ENCODE measurements at places on chromosomes 4 and X.

DNA sequence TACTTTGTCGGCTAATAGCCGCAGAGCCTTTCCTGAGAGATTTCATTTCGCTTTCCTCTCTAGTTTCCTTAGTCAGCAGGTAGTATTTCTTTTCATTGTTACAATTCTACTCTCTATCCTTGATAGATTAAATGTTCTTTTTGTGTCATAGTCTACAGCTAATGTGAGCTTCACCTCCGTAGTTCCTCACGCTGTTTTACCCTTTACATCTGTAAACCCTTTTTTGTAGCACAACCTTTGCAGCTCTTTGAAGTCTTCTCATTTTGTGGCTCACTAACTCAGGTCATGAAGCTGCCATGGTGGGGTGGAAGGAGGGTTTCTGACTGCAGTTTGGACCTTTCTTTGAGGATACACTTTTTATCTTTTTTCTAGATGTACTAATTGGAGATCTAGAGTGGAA lies 1008.8 kb upstream of the PABPC4L start:
- no peak for DNase-seq

DNA sequence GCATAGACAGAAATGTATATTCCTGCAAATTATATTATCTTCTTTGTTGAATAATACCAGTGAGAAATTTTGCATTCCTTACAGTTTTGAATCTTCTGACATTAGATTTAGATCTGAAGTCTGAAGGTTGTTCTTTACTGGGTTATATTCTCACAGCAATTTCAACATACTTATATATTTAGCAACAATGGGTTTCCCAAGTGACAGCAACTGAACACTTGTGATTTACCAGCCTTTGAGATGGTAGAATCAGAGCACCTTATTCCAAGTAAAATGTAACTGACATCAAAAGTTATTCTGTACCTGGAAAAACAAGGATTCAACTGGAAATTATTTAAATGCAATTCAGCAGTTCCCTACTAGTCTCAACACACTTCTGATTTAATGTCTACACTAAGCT lies 66.0 kb downstream of the RELL1 start:
- no peak for DNase-seq

DNA sequence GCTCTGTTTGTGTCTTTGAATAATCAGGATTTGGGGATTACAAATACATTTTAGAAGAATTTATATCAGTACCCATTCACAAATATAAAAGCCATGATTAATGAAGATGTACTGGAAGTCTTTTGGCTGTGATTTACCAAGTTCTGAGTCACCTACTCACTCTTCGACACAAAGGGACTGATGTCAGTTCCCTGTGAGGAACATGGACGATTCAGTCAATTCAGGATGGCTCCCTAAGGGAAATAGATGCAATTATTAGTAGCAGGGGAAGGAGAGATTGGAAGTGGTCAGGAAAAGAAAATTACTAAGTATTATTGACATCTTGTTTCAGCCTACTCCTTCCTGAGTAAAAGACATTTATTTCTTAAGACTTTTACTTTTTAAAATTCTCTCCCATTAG lies 550.7 kb upstream of the SLIT2 start:
- no peak for DNase-seq

DNA sequence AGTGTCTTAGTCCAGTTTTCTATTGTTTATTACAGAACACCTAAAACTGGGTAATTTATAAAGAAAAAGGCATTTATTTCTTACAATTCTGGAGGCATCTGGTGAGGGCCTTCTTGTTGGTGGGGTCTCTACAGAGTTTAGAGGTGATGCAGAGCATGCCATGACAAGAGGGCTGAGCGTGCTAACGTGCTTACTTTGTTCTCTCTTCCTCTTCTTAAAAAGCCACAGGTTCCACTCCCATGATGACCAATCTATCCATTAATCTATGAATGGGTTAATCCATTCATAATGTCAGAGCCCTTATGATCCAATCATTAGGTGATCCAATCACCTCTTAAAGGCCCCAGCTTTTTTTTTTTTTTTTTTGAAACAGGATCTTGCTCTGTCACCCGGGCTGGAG lies 291.5 kb upstream of the GALNTL6 start:
- DNase-seq: no peak

- DNase-seq: no peak
These were observed 14.3 kb upstream of the TDO2 start for GRCh38 chr4:155889031-155889793.

- peak; percentile 43 for DNase-seq
These were observed 52.7 kb downstream of the TMEM131L start for GRCh38 chr4:153518637-153519389.

GRCh38 chr4:163550869-163551267 lies 56.4 kb downstream of the TMA16 start:
- no peak for DNase-seq

DNA sequence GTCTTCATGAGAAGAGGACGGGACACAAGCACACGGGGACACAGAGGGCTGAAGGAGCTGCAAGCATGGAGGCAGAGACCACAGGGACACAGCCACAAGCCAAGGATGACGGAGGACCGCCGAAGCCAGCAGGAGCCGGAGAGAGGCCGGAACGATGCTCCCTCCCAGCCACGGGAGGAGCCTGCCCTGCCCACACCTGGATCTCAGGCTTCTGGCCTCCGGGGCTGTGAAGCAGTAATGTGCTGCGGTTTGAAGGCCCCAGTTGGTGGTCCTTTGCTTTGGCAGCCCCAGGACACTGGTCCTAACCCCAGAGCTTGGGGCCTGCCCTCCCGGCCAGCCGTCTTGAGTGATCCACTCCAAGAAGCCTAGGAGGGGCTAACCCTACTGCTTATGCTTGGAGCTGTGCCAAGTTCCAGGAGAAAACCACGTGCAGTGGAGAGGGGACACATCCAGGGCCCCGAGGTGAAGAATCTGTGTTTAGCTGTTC lies 85.9 kb downstream of the HMX1 start:
- no peak for DNase-seq

DNA sequence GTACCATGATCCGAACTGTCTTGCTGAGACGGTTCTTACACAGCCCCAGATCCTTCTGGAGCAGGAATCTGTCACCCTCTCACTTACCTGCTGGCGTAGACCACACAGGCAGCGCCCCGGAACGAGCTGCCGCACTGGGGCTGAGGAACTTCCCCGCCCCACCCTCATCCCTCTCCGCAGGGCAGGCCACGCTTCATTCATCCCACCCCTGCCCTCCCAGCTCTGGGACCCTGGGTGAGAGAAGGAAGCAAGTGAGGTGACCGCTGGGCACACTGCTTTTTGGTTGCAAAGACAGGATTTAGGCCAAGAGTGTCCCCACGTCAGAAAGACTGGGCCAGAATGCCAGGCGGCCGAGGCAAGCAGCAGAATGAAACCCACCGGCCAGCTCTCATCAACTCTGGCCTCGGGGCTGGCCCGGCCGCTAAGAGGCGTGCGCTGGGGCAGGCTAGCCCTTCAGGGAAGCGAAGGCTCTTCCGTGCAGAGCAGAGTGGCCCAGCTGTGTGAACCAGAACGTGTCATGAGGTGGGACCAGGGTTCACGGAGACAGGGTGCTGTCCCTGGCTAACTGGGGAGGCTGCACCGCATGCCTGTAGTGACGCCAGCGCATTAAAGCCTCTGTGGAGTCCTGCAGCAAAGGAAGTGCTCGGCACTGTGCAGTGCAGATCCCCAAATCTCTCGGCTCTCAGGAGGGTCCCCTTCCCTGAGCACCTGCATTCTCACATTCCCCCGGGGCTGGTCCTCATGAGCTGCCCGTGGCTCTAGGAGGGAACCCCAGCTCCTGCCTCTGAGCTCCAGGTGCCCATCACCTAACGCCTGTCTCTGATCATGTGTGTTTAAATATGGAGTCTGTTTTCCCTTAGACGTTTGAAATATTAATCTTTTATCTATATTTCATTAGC lies 6.4 kb downstream of the LRPAP1 start:
- DNase-seq: no peak

GRCh38 chr4:664713-665231 lies 9.3 kb downstream of the ATP5ME start:
- DNase-seq: no peak

DNA sequence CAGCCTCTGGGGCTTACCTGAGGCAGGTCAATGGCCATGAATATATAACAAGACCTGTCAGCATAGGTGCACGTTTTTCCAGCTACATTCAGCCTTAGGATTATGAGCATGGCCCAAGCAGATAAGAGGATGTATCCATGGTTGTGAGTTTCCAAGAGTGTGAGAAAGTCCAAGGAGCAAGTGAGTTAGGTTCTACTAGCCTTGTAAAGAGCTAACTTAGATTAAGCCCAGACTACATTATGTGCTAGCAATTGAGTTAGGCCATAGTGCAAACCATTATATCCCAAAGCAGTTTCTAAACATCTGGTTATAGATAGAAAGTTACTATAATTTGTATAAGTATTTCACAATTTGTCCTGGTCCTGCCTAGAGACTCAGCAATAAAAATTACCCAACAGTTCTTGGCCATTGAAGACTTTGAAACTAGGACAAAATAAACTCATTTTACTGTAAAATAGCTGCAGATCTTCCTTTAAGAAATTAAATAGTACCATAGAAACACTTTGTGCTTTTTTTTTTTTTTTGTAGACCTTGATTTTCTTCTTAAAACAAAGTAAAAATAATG lies 312.0 kb downstream of the CAMK2D start:
- no peak for DNase-seq

DNA sequence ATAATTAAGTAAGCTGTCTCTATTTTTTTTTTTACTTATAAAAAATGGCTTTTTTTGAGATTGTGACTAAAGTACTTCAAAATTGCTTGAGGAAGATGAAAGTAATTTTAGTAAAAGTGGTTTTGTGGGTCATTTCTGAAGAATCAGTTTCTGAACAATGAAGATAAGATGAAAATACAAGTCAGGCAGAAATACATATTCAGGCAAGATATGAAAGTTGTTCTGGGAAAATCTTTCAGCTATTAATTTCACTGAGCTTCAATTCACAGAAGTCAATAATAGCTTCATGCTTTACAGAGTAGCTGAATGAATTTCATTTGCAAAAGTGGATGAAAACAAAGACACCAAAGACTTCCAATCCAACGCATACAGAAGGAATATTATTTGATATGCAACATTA lies 305.2 kb upstream of the ARSJ start:
- no peak for DNase-seq

DNA sequence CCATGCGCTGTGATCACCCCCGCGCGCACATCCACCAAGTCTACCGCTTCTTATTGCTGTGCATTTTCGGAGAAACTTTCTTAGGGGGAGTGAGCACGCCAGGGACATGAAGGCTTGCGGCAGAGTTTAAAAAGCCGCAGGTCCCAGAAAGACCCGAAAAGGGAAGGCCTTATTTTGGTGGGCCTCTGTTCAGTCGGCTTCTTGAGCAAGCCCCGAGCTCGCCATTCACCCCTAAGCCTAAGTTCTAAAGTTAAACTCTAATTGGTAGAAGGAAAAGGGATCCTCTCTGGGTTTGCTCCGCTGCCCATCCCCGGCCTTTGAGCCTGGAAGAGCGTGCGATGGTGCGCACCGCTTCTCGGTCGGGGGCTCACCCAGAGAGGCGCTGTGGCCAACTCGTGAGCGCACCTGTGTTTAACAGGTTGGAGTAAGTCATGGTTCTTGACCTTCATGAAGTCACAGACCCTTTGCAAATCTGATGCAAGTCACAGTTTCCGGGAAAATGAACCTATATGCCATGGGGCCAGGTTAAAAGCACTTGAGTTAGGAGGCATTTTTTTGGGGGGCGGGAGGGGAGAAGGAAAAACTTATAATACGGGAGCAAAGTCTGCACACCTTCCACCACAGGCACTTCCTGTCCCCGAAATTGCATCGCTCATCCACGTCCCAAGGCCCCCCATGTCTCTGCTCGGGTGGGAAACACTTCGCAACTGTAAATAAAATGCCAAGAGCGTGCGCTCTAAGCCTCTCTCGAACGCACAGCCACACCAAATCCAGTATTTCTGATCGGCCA lies 1.9 kb downstream of the PHOX2B start:
- DNase-seq: no peak

DNA sequence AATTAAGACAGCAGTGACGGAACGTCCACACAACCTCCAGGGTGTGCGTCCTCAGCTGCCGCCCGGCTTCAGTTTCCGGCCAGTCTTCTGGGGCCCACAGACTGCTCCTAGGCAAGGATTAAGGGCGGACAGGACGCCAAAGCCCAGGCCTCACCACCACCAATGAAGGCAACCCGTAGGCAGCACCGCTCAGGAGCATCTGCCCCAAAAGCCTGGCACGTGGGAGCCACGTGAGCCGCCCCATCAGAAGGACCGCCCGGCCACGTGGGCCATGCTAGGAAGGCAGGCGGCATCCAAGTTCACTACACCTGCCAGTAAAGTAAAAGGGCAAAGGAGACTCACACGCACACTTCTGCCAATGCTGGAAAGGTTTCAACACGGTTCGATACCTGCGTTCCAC lies 14.3 kb downstream of the FAM53A start:
- DNase-seq: no peak

DNA sequence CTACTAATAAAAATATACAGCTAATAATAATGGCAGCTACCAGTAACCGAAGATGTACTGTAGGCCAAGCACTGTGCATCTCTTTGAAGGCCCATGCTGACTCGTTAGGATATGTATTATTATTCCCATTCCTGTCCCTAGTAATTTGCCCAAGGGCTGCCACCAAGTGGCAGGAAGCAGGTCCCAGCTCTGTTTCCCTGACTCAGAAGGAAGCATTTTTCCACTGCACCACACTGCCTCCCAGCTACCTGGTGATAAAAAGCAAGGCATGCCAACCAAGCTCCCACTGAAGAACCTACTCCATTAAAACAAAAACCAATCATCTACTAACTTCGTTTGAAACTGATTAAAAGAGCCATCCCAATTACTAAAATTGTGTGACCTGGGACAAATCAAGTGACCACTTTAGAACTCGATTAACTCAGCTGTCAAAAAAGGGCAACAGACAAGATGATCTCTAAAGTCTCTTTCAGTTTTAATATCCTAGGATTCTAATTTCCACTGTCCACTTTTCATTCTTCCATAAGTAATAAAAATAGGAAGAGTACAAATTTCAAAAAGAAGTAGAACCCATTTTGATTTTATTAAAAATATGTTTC lies 24.3 kb upstream of the PGM2 start:
- DNase-seq: no peak

DNA sequence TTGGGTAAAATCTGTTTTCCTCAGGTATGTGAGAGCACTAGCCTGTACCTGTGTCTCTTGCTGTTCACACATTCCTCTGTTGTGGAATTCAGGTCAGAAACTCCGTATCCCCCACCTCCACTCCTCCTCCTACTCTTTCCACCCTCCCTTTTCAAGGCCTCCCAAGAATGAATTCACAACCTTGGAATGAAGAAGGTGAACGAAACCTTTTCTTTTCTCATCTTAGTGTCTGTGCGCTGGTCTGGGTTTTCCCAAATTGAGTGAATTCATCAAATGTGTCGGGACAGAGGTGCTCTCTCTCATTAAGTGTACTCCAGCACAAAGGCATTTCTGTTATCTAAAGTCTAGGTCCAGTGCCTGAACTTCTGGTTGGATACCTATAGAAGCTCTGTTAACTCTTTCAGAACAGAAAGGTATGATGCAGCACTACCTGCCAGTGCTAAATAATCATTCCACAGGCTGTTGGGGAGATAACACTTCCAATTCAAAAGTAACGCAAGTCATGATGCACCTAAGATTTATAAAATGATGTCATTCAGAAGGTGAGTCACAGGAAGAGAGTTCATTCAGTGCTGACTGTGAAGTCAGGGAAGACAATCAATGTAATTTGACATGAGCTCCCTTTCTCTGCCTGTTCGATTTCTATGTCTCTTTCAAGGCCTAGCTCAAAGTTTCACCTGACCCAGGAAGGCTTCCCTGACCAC lies 41.9 kb downstream of the COL4A6 start:
- DNase-seq: no peak

GRCh38 chr4:159547645-159548308 lies 444.9 kb downstream of the RAPGEF2 start:
- no peak for DNase-seq
